T-cell (primary cell): ENCODE measurements at places on chromosomes 1 and 21. TPM values are rescaled to one million over a fixed set of nuclear protein-coding genes. Genes with fewer than 3 reads are reported as not detected.

GRCh38 chr1:158101927-158102326 lies 78.8 kb upstream of the CD1D start:
- H3K36me3 ChIP-seq = no peaks in the 10 kb centered on the region
- DNase-seq = no peak
- H3K4me3 ChIP-seq = no peak overlapping the region
- no peaks in the 10 kb centered on the region for H3K4me1 ChIP-seq
- no peaks in the 10 kb centered on the region for H3K27me3 ChIP-seq
- H3K27ac ChIP-seq = no peak overlapping the region

DNA sequence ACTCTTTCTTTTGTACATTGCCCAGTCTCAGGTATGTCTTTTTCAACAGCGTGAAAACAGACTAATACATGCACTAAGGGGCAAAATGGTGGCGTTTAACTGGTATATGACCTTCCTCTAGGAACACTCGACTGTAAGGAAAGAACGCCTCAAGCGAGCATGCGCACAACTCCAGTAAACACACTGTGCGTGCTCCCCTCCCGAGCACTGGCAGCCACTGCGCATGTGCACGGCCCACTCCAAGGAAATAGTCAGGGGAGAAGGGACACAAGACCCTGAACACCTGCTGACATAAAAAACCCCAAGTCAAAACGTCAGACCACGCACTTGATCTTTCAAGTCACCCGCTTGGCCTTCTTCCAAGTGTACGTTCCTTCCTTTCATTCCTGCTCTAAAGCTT lies 173.5 kb downstream of the NPHP4 start:
- no peak overlapping the region for H3K27ac ChIP-seq
- H3K27me3 ChIP-seq = no peaks in the 10 kb centered on the region
- no peaks in the 10 kb centered on the region for H3K4me1 ChIP-seq
- H3K36me3 ChIP-seq = no peaks in the 10 kb centered on the region
- no peak for DNase-seq

DNA sequence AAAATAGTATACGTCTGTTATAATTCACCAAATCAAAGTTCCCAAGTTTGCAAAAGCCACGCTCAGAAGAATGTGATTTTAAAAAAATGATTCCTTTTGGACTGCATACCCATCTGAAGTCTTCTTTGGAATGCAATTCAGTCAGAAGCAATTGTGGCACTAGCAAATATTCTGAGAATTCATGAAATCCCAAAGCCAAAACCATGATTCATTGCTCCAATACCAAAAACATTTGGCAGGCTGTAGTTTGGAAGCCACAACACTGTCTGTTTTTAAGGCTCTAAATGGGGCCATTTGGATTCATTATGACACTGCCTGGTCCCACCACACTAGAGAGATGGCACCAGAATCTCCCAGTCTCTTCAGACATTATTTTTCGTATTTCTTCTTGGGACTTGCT lies 21.8 kb upstream of the LRRC53 start:
- DNase-seq = no peak
- no peaks in the 10 kb centered on the region for H3K27me3 ChIP-seq
- no peak overlapping the region for H3K4me3 ChIP-seq

DNA sequence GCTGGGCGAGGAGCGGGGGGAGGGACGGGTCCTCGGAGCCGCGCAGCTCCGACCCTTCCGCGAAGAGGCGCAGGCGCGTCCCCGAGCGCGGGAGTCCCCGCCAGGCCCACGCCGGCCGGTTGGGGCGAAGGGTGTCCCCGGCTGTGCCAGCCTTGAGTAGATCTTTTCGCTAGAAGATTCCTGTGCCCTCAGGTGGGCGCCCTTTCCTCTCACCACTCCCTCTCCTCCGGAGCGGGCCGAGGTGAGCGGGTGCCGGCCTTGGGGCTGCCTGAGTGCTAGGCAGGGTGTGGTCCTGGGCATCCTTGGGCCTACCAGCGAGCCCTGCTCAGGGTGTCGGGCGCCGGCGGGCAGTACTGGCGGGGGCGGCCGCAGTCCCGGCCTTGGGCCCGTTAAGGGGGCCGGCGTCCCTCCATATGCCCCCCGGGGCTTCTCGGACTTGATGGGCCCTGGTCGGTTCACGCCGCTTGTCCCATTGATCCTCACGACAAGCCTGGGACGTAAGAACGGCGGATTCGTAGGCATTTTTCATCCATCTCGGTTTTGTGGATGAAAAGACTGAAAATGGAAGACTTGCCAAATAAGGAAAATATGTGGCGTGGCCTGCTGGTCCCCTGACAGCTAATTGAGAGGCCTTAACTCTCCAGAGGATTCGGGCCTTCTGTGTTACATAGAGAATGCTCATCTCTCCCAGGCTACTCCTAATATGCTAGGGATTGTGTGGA lies 712 bp downstream of the DEGS1 start:
- peak overlapping the region; percentile 75 for H3K27ac ChIP-seq
- DNase-seq = peak; percentile 60
- no peaks in the 10 kb centered on the region for H3K27me3 ChIP-seq
- H3K36me3 ChIP-seq = no peaks in the 10 kb centered on the region
- peaks cover 41% of the 10 kb centered on the region for H3K4me1 ChIP-seq

- no peak overlapping the region for H3K27ac ChIP-seq
- no peaks in the 10 kb centered on the region for H3K27me3 ChIP-seq
- no peaks in the 10 kb centered on the region for H3K4me1 ChIP-seq
- no peak overlapping the region for H3K4me3 ChIP-seq
- no peak for DNase-seq
These were observed 86.3 kb downstream of the ACBD6 start for GRCh38 chr1:180415985-180416633.

FBXO2 gene
- total RNA-seq = 6.3 TPM

DNA sequence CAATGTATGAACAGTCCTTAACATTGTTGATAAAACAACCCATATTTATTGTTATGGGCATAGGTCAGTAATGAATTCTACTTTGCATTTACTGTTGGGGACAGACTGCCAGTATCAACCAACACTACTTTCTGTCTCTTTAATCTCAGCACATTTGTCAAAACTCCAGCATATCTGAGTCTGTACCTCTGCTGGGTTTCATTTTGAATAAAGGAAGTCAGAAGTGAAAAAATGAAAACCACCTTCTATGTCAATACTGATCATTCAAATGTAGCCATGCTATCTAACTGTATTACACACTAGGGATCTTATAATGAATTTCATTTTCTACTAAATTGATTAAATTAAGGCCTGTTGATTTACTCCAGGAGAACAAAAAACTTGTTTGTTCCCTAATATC lies 24.2 kb upstream of the CXADR start:
- no peak overlapping the region for H3K27ac ChIP-seq
- no peaks in the 10 kb centered on the region for H3K27me3 ChIP-seq
- no peak for DNase-seq
- H3K4me1 ChIP-seq = no peaks in the 10 kb centered on the region
- no peaks in the 10 kb centered on the region for H3K36me3 ChIP-seq

NCF2 gene
- total RNA-seq = 4.0 TPM

VPS13D gene
- total RNA-seq = 83.5 TPM

GRCh38 chr1:242139442-242139841 lies 140.5 kb upstream of the MAP1LC3C start:
- no peak for DNase-seq
- H3K4me3 ChIP-seq = no peak overlapping the region
- H3K27ac ChIP-seq = no peak overlapping the region
- no peaks in the 10 kb centered on the region for H3K4me1 ChIP-seq
- H3K36me3 ChIP-seq = no peaks in the 10 kb centered on the region
- H3K27me3 ChIP-seq = peaks cover 4% of the 10 kb centered on the region

DNA sequence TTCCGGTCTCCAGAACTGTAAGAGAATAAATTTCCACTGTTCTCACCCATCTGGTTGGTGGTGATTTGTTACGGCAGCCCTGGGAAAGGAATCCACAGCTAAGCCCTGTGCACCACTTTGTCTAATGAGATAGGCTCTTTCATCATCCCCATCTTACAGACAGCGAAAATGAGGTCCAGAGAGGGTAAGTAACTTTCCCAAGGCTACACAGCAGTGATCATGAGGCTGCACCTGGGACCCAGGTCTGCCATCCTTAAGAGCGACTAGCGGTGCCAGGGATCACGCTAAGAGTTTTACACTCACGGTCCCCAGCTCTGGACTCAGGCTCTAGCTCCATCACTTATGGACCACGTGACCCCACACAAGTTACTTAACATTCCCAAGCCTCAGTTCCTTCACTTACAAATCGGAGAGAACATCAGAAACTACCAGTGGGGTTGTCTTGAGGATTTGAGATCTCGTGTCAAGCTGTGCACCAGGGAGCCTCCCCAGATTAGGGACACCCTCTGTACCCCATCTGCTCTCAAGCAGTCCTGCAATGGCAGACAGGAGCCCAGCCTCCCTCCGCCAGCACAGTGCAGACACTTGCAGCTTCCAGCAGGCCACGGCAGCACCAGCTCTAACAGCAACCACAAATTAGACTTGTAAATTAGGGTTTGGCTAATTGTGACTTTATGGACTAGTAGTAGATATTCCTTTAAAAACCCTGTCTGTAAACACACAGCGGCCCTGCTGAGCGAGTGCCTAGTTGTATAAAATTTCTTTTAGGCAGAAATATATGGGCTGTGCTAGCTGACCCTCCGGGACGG lies 87.3 kb downstream of the DISP3 start:
- H3K4me3 ChIP-seq = no peak overlapping the region
- DNase-seq = no peak
- no peak overlapping the region for H3K27ac ChIP-seq
- no peaks in the 10 kb centered on the region for H3K36me3 ChIP-seq
- H3K27me3 ChIP-seq = no peaks in the 10 kb centered on the region

DNA sequence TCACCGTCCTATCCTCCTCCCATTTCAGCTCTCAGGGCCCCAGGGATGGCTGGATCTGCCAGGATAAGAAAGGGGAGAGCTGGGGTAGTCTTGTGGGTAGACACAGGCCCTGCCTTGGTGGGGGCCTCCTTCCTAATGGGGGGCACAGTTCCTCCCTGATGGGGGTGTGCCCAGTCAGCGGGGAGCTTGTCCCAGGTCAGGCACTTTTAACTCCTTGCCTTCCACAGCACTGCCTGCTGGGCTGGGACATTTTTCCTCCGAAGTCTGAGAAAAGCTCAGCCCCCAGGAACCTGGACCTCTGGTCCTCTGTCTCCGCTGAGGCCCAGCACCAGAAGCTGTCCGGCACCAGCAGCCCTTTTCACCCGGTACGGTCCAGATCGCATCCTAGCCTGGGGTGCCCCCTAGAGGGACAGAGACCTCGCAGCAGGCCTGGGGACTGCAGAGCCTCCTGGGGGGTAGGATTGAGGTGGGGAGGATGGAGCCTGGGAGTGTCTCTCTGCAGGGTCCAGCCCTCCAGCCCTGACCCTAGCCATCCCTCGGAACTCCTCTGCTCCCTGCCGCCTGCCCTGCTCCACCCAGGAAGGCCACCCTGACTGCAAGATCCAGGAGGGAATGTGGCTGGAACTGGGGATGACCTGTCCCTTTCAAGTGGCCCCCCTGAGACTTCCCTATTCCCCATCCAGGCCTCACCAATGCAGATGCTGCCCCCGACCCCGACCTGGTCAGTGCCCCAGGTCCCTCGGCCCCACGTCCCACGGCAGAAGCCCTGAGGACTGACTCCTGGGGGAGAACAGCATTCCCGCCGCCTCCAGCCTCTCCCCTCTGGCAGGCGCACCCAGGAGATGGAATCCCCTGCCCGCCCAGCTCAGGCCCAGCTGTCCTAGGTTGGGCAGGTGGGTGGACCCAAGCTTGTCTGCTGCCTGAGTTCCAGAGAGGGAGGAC lies 12.0 kb downstream of the MIIP start:
- peaks cover 20% of the 10 kb centered on the region for H3K36me3 ChIP-seq
- H3K4me3 ChIP-seq = no peak overlapping the region
- no peak overlapping the region for H3K27ac ChIP-seq
- DNase-seq = no peak
- no peaks in the 10 kb centered on the region for H3K4me1 ChIP-seq

GRCh38 chr1:209988706-209989105 lies 50.7 kb downstream of the SYT14 start:
- H3K4me1 ChIP-seq = no peaks in the 10 kb centered on the region
- no peaks in the 10 kb centered on the region for H3K27me3 ChIP-seq
- no peaks in the 10 kb centered on the region for H3K36me3 ChIP-seq
- no peak for DNase-seq

RNU1-3 gene
- total RNA-seq = 3,650 TPM

GRCh38 chr1:168452329-168452728 lies 91.5 kb downstream of the XCL2 start:
- DNase-seq = no peak
- no peak overlapping the region for H3K4me3 ChIP-seq
- H3K36me3 ChIP-seq = no peaks in the 10 kb centered on the region
- H3K4me1 ChIP-seq = no peaks in the 10 kb centered on the region
- no peaks in the 10 kb centered on the region for H3K27me3 ChIP-seq

GRCh38 chr1:113138778-113139177 lies 65.8 kb downstream of the LRIG2 start:
- no peaks in the 10 kb centered on the region for H3K27me3 ChIP-seq
- peaks cover 15% of the 10 kb centered on the region for H3K4me1 ChIP-seq
- no peak overlapping the region for H3K27ac ChIP-seq
- no peak overlapping the region for H3K4me3 ChIP-seq
- no peaks in the 10 kb centered on the region for H3K36me3 ChIP-seq

DNA sequence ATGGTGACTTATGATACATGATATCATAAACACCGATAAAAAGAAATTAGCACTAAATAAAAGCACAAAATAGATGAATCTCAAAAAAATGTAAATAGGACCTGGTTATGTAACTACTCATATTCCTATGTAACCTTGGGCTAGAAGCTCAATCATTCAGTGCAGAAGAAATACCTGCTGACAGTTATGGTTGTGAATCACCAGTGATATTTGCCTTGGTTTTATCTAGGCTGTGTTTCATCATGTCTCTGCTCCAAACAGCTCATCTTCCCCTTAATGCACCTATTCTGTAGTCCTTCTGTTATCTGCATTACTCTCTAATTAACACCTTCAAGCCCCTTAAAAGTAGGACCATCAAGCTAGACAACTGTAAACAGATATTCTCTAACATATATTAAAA lies 16.3 kb upstream of the PIGC start:
- no peak overlapping the region for H3K27ac ChIP-seq
- H3K4me3 ChIP-seq = no peak overlapping the region
- peaks cover 5% of the 10 kb centered on the region for H3K27me3 ChIP-seq
- no peaks in the 10 kb centered on the region for H3K36me3 ChIP-seq
- no peaks in the 10 kb centered on the region for H3K4me1 ChIP-seq

- H3K4me1 ChIP-seq = peaks cover 13% of the 10 kb centered on the region
- H3K36me3 ChIP-seq = peaks cover 25% of the 10 kb centered on the region
- H3K4me3 ChIP-seq = peak overlapping the region; percentile 100
These were observed 2.5 kb downstream of the PPP1R15B start for GRCh38 chr1:204409123-204409522.

DNA sequence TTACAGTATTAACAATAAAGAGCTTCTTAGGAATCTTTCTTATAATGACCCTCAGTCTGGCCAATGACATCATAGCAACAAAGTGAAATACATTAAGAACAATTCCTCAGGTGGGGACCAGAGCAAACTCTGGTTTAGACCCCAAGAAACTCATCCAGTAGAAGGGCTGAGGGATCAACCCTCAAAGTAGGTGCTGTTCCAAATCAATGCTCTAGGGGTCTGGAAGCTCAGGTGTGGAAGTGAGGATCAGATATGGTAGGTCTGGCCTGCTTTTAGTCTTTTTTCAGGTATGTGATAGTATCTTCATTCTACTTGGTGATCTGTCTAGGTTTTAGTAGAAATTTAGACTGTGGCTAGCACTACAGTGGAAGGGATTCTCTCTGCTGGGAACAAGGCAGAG lies 291.7 kb downstream of the PDE4B start:
- no peak overlapping the region for H3K4me3 ChIP-seq
- no peak for DNase-seq
- H3K27me3 ChIP-seq = no peaks in the 10 kb centered on the region
- no peak overlapping the region for H3K27ac ChIP-seq

- H3K4me1 ChIP-seq = no peaks in the 10 kb centered on the region
- no peak overlapping the region for H3K4me3 ChIP-seq
- H3K27ac ChIP-seq = no peak overlapping the region
- DNase-seq = no peak
These were observed 502.0 kb downstream of the SMYD3 start for GRCh38 chr1:246005067-246005466.
